NT2/D1 (cell line): ENCODE measurements at places on chromosomes 3 and 15.

DNA sequence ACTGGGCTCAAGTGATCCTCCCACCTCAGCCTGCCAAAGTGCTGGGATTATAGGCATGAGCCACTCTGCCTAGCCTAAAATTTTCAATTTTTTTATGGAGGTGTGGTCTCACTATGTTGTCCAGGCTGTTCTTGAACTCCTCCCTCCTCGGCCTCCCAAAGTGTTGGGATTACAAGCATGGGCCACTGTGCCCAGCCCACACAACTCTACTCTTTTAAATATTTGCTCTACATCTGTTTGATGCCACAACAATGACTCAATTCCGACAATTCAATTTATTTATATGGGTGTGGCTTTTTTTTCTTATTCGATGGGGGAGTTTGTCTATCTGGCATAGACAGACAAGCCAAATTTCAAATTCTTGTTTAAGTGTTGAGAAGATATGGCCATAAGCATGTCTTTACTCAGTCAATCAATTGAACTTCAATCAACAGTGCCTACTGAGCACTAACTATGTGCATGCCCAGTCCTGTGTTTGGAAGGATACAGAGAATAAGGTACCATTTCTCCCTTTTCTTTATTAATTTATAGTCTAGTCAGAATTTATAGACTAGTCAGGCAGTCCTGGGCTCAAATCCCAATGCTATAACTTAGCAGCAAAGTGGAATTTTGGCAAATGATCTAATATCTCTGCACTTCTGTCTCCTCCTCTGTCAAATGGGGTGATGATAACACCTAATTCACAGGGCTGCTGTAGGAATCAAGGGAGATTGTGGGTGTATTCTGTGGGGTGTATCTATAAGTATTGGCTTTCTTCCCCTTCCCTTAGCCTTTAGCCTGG is 54.6 kb upstream of the PIAS1 start:
- no peak for DNase-seq

- DNase-seq, result no peak
Observed at GRCh38 chr15:77627067-77627466, 5.6 kb downstream of the LINGO1 start.

DNA sequence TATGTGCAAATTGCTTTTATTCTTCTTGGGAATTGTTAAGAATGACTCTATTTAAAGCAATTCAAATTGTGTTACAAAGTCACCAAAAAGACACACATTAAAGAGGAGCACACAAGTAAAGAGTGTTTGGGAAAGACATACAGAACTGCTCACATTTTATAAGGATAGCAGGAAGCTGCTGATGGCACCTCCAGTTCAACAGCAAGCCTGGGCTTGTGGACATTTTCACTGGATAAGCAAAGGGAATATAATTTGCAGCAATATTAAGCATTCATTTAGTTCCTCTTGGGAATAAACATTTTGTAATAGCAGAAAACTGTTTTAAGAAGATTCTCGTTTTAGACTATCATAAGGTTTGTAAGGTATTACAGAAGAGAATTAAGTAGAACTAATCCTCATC is 1271.9 kb downstream of the ZPLD1 start:
- DNase-seq, result no peak

GRCh38 chr3:136858381-136858780 is 3.6 kb upstream of the NCK1 start:
- no peak for DNase-seq

DNA sequence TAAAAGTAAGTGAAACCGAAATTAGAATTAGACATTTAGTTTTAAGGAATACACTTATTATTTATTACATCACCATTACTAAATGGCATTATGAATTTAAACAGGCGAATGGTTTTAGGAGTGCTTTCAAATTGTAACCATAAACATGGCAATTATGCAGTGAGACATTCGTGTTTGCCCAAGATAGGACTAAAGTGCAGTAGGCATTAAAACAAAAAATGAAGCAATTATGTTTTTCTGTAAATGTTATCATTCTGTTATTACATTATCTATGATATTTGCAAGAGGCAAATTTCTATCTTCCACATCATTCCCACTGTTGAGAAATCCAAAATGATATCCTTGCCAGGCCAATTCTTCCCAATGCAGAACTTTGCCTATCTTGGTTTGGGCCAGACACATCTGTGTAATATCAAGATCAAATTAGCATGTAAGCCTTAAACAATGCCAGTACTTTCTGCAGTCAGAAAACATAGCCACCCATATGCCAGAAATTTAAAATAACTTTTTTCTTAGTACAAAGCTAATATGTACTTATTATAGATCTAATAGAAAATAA is 156.9 kb downstream of the ATP8B4 start:
- no peak for DNase-seq

GRCh38 chr3:126355251-126355650 is 2.0 kb downstream of the KLF15 start:
- DNase-seq, result no peak
